Umbilical cord (tissue), 2 donors: ENCODE measurements at places on chromosomes 11 and 22.
A peak's percentile ranks its signal among the peaks of the same experiment; 100 is the strongest.

DNA sequence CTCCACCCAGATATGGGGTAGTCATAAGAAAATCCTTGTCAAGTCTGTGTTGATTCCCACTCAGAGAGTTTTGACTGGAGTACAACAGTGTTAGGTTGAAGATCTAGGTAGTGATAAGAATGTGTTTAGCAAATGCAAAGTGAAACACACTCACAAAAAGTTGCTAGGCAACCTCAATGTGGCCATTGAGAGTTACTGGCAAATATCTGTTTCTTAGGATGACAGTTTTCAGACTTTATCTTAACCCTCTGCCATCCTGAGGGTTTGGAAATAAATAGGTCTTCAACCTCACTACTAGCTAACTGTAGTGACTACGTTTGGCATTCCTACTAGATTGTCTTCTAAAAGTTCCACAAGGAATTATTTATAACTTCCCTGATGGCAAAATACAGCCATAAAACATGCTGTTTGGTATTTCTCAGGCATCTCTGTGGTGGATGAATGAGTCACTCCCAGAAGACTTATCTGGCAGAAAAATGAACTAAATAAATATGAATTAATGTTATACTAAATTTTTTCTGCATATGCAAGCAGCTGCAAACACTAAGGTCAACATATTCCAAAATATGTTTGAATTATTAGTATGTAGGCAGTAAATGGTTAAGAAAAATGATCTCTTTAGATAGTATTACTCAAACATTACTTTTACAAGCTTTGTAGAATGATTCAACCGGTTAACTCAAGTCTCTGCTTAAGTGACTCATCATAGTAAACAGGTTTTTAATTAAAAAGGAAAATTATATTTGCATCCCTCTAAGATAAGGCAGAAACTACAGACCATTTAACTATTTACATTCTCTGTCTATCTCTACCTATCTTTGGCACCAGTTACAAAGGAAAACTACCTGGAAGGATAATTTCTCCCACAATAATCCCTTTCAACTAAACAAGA, 17.1 kb upstream of the SYTL2 start:
- DNase-seq = peak; percentile 85

GRCh38 chr22:40819599-40820140, 524 bp upstream of the SLC25A17 start:
- no peak for DNase-seq

DNA sequence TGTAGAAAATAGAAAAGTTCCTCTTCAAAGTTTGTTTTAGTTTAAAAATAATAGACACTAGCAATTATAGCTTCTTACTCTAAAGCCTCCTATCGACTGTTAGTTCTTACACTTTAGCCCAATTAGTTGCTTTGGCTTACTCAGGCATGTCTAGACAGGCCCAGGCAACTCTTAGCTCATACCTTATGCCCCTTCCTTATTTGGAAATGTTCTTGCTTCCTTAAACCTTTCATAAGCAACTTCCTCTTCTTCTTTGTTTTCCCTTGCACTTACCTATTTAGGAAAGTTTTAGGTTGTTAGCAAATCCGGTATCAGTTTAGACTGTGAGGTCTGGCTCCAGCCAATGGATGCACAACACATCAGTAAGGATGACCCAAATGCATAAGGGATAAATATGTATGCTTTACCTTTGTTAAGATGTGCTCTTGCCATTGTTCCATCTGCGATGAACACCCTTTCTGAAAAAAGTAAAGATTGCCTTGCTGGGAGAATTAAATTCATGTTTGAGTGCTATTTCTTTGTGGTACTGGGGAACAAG, 1277.5 kb upstream of the CNTN5 start:
- DNase-seq = no peak

DNA sequence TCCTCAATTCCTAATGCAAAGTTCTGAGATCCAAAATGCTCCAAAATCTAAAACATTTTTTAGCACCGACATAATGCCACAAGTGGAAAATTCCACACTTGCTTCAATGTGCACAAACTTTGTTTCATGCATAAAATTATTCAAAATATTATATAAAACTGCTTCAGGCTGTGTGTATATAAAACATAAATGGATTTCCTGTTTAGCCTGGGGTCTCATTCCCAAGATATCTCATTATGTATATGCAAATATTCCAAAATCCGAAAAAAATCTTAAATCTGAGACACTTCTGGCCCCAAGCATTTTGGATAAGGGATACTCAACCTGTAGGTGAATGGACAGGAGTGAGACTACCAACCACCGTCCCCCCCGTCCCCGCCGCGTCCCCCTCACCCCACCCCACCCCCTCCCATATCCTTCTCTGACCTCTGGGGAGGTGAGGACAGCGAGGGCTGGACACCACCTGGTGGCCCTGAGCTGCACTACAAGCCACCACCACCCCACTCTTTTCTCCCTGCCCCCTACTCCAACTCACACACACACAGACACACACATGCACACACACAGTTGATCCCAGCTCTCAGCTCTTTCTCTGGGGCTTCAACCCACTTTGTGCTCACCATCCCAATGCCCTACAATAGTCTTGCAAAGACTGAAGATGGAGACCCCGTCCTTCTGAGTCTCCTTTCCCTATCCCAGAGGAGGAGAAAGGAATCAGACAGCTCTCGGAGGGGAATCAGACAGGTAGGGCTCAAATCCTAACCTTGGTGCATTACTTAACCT, 101.0 kb downstream of the PDE2A start:
- DNase-seq = no peak

- no peak for DNase-seq
Observed at GRCh38 chr11:42175203-42175602, 715.8 kb upstream of the LRRC4C start.

DNA sequence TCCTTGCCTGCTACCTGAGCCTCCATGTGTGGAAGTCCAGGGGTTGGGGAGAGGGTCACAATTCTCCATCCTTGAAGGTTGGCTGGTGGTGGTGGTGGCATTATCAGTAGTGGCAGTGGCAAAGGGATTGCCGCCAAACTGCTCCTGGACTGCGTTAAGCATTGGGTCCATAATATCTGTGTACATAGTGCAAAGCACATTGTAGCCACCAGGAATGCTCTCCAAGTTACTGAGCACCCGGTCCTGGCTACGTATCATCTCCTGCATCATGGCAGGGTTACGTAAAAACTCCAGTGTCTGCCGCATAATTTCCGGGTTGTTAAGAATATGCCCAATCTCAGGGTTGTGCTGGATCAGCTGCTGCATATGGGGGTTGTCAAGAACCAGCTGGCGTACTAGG, 1.2 kb downstream of the UBQLN3 start:
- DNase-seq = no peak

GRCh38 chr11:46305295-46305694, 27.8 kb downstream of the CREB3L1 start:
- DNase-seq = peak; percentile 51

- DNase-seq = no peak
Observed at GRCh38 chr11:124670732-124671131, 2.8 kb downstream of the SIAE start.

DNA sequence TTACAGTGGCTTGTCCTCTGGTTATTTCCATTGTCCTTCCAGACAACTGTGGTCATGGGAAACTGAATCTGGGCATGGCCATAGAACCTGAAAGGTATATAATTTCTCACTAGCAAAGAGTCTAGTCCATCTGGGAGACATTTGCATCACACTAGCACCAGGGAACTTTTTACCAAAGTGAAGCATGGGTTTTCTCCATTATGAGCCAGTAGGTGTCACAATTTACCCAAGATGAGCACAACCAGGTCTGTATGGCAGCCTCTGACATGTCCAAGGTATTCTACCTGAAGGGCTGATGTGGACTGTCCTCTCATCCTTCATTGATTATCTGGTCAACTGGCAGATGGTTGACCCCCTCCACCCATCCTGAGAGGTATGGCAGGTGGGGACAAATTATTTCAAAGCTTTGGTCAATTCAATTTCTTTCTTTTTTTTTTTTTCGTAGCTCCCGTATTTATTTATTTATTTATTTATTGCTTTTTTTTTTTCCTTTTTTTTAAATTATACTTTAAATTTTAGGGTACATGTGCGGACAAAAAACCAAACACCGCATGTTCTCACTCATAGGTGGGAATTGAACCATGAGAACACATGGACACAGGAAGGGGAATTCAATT, 425.9 kb downstream of the TMEM135 start:
- peak; percentile 28 for DNase-seq

GRCh38 chr11:66183494-66184048, 84.9 kb upstream of the RAB1B start:
- no peak for DNase-seq

DNA sequence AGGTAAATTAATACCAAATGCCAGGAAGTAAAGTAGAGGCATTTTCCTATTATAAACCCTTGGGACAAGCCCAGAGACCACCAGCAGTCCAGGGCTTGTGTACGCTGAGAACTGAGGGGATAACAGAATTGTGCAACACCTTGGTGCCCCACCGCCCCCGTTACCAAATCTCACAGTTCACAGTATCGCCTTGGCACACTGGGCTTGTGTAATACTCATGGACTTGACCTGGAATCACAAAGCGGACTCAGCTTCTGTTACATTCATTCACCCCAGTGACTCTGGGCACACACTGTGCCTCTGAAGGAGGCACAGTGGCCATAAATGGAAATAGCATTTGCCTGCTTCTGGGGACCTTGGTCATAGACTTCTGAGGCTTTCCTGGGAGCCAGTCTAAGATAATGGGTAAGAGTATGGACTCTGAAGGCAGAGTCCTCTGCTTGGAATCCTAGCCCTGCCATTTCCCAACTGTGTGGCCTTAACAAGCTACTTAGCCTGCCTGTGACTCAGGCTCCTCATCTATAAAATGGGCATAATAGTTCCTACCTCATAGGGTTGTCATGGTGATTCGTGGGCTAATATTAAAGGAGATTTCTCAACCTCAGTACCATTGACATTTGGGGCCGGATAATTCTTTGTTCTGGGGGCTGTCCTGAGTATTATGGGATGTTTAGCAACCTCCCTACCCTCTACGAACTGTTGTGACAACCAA, 53.7 kb downstream of the TIMP3 start:
- no peak for DNase-seq

DNA sequence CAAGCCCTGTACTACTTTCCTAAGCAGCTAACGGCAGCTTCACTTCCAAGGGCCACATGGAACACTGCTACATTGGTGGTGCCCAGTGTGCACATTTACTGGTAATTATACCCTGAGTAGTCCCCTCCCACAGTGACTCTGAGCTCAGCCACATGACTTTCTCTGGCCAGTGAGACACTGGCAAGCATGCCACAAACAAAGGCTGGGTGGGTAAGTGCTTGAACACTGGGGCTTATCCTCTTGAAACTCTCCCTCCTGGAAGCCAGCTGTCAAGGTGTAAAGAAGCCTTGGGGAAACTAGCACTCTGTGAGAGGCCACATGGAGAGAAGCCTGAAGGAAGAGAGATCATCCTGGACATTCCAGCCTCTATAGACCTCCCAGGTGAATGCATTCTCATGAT, 54.4 kb upstream of the DRD2 start:
- no peak for DNase-seq
